ENCODE measurements at places on chromosomes 4 and X. TPM values are rescaled to one million over a fixed set of nuclear protein-coding genes. Genes with fewer than 3 reads are reported as not detected.

DNA sequence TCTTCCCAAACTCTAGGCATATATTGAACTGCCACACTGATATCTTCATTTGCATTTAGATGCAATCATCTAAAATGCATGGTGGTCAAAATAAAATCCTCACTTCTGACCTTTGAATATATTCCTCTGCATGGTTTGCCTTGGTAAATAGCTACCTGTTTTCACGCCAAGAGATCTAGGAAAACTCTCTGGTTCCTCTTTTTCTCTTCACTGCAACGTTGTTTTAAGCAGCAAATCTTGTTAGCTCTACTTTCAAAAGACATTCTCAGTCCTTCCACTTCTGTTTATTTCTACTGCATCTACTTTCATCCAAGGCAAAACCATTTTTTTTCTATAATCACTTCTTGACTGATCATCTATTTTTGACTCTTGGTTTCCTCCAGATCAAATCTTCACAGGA is 1001.6 kb upstream of the GRID2 start:
- no peak for DNase-seq

DNA sequence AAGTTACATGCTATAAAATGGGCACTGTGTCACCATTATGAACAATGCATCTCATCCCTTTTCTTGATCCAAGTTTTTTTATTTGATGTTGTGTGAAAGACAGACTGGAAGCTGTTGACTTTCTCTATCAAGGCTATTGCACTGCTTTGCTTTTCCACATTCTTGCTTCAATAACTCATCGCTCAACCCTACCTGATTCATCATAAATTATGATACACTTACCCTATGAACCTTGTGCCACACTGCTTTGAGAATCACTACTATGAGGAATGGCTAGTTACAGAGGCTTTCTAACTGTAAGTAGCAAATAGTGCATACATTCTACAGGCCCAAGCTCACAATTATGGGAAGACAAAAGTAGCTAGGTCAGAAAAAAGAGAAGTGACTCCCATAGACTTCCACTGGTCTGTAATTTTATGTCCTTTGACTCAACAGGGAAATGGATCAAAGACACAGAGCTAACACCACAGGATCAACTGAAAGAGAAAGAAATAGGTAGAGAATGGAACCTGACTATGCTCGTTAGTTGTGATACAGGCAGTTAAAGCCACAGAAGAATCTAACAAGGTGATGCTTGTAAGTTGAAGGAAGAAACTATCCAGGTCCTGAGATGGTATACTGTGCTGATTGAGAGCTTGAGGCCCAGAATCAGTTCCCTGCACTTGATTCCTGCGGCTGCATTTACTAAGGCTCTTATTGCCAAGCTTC is 163.5 kb downstream of the PPP3CA start:
- no peak for DNase-seq

The USP26 gene
- not detected for total RNA-seq

GRCh38 chr4:16687011-16687410 is 211.4 kb downstream of the LDB2 start:
- DNase-seq = no peak

GRCh38 chr4:105246712-105247111 is 100.0 kb downstream of the TET2 start:
- DNase-seq = no peak

GRCh38 chr4:98529970-98530569 is 128.3 kb downstream of the TSPAN5 start:
- no peak for DNase-seq

The RPS6KA3 gene
- total RNA-seq = 34.8 TPM

GRCh38 chr4:17846266-17846665 is 35.5 kb downstream of the NCAPG start:
- DNase-seq = no peak

The TIGD4 gene
- total RNA-seq = not detected

GRCh38 chr4:130335417-130336194 is 1239.7 kb downstream of the C4orf33 start:
- no peak for DNase-seq

GRCh38 chr4:113904877-113905276 is 74.6 kb downstream of the ARSJ start:
- DNase-seq = no peak

- DNase-seq = no peak
Observed at GRCh38 chrX:12139934-12140611, 1.8 kb downstream of the FRMPD4 start.

GRCh38 chr4:139872274-139872673 is 206.7 kb downstream of the MGST2 start:
- no peak for DNase-seq
